Stimulated activated naive CD4-positive, alpha-beta T cell treated with Interleukin-2 at 50 U/mL for 16 hours (primary cell): ENCODE measurements at places on chromosomes 6 and 20.

- no peak for DNase-seq
These were observed 1223.1 kb upstream of the GJE1 start for GRCh38 chr6:140909625-140910024.

DNA sequence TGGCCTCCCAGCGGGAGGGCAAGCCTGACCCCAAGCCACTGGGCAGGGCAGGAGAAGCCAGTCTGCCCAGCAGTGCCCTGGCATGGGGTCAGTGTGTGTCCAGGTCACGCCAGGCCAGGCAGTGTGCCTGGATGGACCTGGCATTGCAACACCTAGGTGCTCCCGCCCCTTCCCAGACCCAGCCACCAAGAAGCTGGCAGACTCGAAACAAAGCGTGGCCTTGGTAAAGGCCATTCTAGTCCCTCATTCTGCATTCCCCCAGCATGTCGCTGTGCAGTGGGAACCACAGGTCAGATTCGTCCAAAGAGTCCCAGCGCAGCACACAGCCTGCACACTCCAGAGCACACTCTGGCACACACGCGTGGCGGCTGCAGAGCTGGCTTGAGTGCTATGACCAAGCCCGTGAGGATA, 19.3 kb upstream of the APMAP start:
- no peak for DNase-seq

- no peak for DNase-seq
These were observed 228.9 kb downstream of the ALDH8A1 start for GRCh38 chr6:134721060-134721405.

DNA sequence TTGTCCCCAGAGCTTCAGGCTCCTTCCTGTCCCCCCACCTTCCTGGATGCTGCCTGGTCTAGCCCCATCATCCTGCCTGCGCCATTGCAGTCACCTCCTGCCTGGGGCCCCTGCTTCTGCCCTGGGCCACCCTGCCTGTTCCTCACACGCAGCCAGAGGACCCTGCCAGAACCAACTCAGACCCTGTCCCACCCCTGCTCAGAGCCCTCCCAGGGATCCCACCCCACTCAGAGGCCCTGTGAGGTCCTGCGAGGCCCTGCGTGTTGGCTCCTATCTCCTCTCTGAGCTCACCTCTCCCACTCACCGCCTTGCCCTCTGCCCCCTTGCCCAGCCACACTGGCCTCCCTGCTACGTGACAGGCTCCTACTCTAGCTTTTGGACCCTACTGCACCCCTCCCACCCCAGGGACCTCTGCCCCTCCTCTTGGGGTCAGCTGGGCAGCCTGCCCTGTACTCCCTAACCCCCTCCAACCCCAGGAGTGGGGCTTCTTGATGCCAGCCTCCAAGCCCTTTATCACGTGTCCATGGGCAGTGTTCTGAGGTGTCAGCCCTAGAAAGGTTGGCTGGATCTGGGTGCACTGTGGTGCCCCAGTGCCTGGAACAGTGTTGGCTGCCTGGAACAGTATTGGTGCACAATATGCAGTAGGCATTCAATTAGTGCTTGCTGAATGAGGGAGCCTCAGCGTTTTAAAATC, 68.3 kb downstream of the CEBPB start:
- no peak for DNase-seq

DNA sequence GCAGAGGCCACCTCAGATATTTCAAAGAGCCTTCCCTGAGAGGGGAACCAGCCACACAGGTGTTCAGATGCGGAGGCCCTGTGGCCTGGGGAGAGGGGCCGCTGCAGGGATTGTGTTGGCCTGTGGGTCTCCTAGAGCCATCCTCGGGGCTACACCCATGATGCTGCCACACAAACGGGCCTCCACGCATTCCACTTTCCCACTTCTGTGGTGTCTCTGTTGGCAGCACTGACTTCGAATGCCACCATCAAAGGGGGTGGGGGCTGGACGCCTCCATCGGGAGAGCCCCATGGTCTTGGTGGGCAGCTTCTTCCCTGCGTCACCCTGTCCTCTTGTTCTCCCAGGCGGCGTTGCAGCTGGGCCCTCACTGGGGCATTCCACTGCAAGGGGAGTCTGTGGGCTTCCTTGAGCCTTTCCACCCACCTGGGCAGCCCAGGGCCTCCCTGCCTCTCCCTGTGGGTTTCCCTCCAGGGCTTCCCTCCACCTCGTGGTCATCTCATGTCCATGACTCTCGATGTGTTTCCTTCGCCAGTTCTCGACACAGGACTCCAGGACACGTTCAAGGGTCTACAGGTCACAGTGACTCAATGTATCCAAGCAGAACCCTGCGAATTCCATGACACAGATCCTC, 145.5 kb downstream of the ERMARD start:
- DNase-seq = no peak

GRCh38 chr20:63224412-63225081, 8.6 kb upstream of the YTHDF1 start:
- DNase-seq = no peak

GRCh38 chr6:3259491-3259958, 778 bp downstream of the PSMG4 start:
- peak; percentile 17 for DNase-seq
